ENCODE measurements at places on chromosomes 4 and X.

- no peak for DNase-seq
These were observed 21.7 kb downstream of the KIAA0232 start for GRCh38 chr4:6804082-6804752.

GRCh38 chrX:48896611-48897011, 957 bp downstream of the TIMM17B start:
- no peak for DNase-seq

GRCh38 chr4:183599690-183600089, 59.3 kb downstream of the RWDD4 start:
- no peak for DNase-seq

GRCh38 chr4:113974467-113974866, 5.0 kb downstream of the ARSJ start:
- no peak for DNase-seq

DNA sequence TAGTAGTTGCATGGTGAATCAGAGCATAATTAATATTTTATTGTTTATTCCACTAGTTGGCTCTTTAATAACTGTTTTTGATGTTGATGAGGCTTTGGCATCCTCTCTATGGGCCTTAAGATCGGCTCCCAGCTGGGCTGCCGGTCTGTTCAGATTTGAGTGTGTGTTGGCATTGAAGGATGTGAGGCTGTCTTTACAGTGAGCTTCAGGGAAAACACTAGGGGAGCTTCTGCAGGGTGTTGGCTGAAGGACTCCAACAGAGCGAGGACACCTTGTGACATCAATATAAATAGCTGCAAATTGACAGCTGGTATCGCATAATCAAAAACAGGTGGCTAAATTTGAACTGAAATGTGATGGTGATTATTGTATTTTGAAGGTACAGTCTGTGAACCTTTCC, 322.0 kb downstream of the FSTL5 start:
- DNase-seq: no peak

DNA sequence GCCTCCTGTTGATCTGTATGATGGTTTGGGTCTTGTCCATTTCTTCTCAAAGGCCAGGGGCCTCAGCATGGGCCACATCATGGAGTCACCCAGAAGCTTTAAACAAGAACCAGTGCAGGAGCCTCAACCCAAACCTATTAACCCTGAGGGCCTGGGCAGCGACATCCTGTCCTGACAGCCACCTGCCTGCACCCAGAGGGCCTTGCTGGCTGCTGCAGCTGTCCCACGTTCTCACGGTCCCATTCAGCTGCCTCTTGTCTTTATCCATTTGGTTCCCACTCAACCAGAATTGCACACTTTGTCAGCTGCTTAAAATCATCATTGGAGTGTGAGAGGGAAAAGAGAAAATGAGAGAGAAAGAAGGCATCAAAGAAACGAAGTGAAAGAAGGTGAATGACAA, 21.6 kb downstream of the C4orf50 start:
- DNase-seq: no peak

GRCh38 chr4:123649250-123649644, 252.7 kb downstream of the SPRY1 start:
- DNase-seq: no peak

DNA sequence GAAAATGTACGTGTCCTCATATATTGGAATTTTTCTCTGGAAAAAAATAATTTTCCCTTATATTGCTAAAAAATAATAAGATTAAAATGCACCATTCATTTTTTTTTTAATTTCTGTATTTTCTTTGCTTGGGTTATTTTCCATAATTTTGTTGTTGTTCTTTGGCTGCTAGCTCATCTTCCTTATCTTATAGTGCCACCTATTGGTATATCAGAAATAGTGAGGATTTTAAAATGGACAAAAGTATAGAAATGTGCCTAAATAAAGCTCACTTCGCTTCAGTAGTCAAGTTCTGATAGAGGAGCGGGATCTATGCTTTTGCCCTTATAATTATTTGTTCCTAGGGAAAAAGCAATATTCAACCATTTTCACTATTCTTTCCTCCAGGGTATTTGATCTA, 134.8 kb downstream of the NAP1L3 start:
- no peak for DNase-seq

DNA sequence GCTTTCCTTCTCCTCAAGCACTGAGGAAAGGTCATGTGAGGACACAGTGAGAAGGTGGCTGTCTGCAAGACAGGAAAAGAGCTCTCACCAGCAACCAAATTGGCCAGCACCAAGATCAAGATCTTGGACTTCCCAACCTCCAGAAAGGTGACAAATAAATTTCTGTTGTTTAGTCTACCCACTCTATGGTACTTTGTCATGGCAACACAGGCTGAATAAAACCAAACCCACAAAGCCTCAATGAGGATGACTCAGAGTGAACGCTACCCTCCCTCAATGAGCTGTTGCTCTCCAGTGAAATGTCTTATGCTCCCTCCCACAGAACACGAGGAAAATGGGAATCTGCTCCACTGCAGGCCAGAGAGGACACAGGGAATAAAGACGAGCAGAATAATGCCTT, 244.1 kb downstream of the RAB28 start:
- no peak for DNase-seq

DNA sequence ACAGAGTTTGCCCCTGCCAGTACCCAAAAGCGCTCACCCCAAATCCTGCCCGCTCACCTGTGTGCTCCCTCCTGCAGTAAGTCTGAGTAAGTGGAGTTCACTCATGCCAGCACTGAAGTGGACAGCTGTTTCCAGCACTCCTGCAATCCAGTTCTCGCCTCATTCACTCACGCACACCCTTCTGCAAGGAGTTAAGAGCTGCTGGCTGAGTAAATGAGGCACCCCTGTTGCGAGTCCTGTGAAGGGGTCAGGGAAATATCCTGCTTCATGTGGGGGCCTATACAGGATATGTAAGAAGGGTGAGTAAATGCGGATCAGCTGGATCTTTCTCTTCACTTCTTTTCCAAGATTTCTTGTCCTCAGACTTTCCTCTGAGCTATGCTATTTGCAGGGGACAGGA, 23.5 kb downstream of the CXCL8 start:
- DNase-seq: no peak

DNA sequence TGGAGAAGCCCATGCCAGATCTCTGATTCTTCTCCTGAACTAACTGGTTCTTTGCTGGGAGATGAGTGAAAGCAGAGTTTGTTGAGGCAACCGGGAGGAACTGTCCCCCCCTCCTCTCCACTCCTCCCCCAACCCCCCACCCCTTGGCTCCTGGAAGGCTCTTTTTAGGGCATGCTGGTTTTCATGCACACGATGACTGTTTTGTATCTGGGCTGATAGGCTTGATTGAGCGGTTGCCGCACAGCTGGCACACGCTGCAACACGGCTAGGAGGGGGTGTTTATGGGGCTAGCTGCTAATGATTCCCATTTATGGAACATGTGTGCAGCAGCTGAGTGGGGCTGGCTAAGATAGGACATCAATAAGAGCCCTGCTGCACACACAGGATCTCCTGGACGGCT, 137.2 kb downstream of the SMIM20 start:
- DNase-seq: no peak

- DNase-seq: no peak
These were observed 176.4 kb upstream of the GYPA start for GRCh38 chr4:144316869-144317268.

- DNase-seq: no peak
These were observed 39.4 kb downstream of the PPM1K start for GRCh38 chr4:88244816-88245579.

DNA sequence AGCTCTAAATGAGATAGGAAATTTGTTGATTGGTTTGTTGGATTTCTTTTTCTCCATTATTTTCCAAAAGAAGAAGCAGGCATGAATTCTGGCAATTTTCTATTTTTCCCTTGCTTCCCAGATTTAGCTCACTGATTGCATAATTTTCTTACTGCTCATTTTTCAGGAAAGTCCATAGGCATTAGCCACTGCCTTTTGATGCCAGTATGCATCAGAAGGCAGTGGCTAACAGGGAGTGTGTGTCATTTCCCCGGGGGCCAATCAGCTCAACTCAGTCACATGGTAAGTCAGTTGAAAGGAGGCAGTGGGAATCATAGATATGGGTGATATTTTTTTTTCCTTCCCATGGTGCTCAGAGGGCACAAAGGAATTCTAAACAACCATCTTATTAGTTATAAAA, 156.7 kb downstream of the TRIML1 start:
- DNase-seq: no peak

DNA sequence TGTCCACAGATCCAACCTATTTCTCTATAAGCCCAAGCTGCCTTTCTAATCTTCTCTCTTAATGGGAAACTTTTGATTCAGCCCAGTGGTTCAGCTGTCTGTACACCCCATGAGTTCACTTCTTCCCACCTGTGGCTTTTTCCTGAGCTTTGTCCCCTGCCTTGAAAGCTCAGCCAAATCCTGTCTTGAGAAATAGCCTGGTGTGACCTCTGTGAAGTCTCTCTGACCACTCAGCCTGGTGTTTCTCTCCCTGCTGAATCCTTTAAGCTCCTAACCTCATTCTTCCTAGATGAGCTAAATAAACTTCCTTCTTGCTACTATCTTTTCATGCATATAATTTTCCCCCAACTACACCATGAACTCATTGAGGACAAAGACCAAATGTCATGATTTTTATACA, 15.2 kb upstream of the HERC5 start:
- no peak for DNase-seq

- no peak for DNase-seq
These were observed 50.2 kb upstream of the FAM9A start for GRCh38 chrX:8851231-8851886.

Data from foreskin fibroblast (primary cell).